ENCODE measurements at places on chromosomes 11 and 22.

DNA sequence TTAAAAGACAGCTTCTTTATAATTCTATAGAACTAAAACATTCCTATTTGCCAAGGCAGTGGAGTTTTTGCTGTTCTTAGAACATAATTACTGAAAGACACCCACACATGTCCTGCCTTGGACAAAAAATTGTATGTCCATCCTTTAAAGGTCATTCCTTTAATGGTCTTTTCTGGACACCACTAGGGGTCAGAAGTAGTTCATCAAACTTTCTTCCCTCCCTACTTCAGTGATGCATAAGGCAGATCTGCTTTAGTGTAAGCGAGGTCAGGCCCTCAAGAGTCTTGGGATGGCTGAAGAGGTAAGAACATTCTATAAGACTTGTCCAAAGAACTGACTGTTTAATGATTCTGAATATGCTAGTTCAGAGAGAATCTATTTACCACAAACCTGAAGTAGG, 4.3 kb upstream of the OR51V1 start:
- no peak for ATAC-seq

- no peak for ATAC-seq
These were observed 6.7 kb downstream of the SLC25A18 start for GRCh38 chr22:17569971-17570511.

- no peak for ATAC-seq
These were observed 266.8 kb downstream of the MN1 start for GRCh38 chr22:27534720-27535125.

DNA sequence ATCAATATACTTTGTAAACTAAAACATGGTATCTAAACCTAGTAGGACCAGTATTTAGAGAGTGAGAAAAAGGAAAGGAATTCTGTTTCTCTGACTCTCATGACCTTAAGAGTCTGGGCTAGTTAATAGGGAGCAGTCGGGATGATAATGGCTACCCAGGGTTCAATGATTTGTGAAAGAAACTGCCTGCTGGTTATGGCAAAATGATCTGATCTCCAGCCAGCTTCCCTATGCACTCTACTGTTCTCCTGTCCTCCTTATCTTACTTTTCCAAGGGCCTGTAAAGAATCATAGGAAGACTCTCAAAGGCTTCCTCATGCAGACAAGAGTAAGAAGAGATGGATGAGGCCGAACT, 193.1 kb upstream of the PITPNB start:
- ATAC-seq, result no peak

- ATAC-seq, result no peak
These were observed 1038.5 kb downstream of the OPCML start for GRCh38 chr11:132493801-132494200.

DNA sequence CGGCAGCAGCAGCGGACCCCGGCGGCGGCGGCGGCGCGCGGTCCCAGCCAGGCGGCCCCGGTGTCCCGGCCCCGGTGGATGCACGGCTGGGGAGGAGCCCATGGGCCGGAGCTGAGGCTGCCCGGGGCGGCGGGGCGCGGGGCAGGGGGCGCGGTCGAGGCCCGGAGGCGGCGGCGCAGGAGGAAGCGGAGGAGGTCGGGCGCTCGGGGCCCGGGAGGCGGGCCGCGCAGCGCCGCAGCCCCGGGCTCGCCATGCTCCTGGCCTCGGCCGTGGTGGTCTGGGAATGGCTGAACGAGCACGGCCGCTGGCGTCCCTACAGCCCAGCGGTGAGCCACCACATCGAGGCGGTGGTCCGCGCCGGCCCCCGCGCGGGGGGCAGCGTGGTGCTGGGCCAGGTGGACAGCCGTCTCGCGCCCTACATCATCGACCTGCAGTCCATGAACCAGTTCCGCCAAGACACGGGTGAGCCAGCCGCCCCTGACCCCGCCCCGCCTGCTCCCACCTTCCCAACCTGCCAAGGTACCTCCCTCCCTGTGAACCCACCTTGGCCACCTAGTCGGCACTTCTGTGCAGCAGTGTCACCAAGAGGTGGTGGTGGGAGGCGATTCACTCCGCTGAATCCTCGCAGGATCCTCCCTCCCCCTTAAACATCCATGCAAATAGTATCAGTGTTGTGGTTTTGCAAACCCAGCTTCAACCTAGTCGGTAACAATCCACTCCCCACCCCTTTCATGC, 580 bp downstream of the DTX4 start:
- ATAC-seq, result no peak

DNA sequence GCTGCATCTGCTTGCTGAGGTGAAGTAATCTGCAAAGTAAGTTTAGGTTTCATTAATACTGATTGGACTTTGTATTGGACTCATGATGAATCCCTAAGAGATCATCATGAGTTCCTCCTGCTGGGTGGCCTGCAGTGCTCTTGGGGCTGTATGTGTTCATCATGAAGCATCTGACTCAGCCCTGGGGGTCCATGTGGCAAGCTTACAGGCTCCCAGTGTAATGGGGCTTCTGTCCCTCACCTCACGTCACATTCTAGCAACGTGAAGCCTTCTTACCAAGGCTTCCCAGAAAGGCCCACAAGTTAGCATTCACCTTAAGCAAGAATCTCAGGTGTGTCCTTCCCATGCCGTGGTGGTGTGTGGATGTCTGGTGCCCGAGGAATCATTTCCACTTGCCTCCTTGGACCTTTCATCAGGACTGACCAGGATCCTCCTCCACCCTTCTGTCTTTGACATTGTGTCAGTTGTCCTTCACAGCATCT, 23.7 kb downstream of the CRKL start:
- ATAC-seq, result no peak

Measured in activated CD4-positive, CD25-positive, alpha-beta regulatory T cell treated with anti-CD3 and anti-CD28 coated beads, Interleukin-2, amount 50 U/mL, for 24 hours (primary cell).